ENCODE measurements at places on chromosomes 2 and 18.

DNA sequence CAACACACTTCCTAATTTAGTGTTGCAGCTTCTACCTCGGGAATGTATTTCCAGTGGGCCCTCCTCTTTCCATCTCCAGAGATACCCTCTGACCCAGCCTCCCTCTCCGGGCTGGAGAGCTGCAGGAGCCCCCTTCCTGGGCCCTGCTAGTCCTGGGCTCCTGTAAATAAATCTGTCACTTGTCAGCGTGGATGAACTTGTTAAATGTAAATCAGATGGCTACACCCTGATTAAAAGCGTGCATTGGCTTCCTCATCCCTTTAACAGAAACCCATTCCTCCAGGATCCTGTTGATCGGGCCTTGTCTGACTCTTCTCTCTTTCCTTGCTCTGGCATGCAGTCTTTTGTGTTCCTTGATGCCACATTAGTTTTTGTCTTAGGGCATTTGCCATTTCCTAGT lies 2.4 kb downstream of the ZNF236 start:
- DNase-seq = no peak

DNA sequence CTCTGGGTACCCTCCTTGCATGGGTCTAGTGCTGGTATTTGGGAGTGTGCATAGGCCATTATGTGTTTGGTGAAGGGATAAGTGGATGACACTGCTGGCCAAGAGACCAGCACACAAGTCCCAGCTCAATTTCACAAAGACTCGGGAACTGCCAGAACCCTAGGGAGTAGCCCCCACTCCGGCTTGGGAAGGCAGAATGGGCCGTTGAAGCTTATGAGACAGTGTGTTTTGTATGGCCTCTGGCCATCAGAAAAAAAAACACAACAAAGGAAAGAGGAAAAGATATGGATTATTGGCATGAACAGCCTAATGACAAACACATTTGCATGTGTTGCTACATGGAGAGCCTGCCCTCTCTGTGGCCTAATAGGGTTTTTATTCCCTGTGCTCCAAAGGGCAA lies 144.2 kb downstream of the TTC32 start:
- no peak for DNase-seq

- DNase-seq = no peak
These were observed 264.6 kb upstream of the STON1 start for GRCh38 chr2:48265169-48266030.

- no peak for DNase-seq
These were observed 10.2 kb downstream of the C18orf32 start for GRCh38 chr18:49476664-49477411.

- DNase-seq = no peak
These were observed 28.1 kb downstream of the SGPP2 start for GRCh38 chr2:222452422-222452950.

DNA sequence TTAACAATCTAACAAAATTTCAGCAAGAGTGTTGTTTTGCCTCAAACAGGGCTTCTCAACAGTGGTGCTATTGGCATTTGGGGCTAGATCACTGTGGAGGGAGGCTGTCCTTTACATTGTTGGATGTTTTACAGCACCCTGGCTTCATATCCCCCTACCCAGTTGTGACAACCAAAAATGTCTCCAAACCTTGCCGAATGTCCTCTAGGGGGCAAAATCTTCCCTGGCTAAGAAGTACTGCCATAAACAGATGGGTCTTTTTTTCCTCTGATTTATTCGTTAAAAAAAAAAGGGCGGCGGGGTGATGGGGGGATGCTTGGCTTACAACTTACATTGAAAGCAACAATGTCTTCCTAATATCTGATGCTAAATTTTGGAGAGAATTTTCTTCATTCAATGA lies 207.6 kb upstream of the CCDC150 start:
- no peak for DNase-seq

DNA sequence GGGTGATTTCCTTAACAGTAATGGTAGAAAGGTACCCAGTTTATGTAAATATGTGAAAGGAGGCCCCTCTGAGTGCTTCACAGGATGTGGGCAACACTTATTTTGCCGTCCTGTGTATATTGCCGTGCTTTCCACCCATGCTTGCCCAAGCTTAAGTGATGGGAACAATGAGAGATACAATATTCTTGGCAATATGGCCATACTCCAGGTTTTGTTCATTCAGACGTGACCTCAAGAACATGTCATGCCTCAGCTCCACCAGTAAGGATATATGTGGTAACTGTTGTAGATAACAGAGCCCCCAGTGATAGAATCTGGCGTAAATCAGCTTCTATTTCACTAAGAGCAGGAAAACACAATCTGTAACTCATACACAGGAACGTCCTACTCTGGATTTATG lies 318.7 kb downstream of the PTPRM start:
- no peak for DNase-seq

DNA sequence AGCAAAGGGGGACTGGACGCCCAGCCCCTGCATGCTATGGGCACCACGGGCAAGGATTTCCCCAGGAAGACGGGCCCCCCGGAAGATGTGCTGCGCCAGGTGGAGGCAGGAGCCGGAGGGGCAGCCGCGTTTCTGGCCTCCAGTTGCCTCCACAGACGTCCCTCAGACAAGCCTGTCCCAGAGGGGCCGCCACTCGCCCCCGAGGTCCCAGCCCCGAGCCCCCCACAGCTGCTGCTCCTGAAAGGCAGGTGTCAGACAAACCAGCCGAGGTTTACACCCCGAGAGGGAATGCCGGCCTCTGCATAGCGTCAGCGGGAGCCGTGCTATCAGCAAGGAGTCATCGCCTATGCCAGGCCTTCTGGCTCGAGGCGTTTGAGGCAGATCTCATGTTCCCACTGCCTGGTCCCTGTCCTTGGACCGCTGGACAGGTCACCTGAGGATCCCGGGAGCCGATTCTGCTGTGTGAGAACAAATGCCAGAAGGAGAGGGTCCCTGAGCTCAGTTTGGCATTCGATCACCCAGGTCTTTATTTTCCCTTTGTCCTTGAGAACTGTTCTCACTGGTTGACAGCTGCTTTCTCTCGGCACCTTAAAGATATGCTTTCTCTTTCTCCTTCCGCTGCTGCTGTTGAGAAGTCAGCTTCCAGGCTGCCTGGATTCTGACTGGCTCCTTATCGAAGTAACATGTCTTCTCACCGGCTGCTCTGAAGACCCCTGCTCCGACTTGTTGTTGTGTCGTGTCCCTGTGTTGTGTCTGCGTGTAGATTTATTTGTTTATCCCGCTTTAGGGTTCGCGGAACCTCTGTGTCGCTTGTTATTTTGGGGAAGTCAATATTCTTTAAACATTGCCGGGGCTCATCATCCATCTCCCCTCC lies 20.6 kb downstream of the CROCC2 start:
- DNase-seq = no peak

- DNase-seq = no peak
These were observed 67.1 kb downstream of the CYP26B1 start for GRCh38 chr2:72080286-72081145.

DNA sequence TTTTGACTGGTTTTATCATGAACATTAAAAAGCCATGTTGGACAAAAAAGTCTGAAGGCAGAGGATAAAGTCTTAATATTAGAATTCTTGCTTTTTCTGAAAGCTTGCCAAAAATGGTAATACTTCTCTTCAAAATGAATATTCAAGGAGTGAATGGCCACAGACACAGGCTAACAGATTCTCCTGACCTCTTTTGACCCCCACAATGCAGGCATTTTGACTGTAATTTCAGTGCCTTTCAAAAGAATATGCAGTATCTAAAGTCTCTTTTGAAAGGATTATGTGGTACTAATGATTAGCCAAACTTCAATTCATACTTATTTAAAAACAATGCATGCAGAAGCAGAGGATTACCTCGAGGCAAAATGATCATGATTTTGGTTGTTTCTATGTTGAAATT lies 557.8 kb upstream of the GCFC2 start:
- DNase-seq = no peak

- DNase-seq = no peak
These were observed 263.8 kb downstream of the RBM43 start for GRCh38 chr2:150997702-150998440.

GRCh38 chr2:38146907-38147307 lies 71.0 kb upstream of the CYP1B1 start:
- DNase-seq = no peak

DNA sequence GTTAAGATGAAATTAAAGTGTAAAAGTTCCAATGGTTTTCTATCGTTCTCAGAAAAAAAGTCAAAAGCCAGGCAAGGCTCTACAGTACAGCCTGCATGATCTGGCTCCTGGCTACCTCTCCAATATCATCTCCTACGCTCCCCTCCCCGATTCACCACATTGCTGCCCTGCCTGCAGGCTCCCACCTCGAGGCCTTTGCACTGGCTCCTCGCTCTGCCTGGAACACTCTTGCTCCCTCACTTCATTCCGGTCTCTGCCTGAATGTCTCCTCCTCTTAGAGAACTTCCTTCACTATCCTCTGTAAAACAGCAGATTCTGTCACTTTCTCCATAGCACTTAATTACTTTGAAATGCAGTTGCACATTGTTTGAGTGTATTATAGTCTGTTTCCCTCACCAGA lies 72.5 kb downstream of the KLF7 start:
- DNase-seq = no peak

DNA sequence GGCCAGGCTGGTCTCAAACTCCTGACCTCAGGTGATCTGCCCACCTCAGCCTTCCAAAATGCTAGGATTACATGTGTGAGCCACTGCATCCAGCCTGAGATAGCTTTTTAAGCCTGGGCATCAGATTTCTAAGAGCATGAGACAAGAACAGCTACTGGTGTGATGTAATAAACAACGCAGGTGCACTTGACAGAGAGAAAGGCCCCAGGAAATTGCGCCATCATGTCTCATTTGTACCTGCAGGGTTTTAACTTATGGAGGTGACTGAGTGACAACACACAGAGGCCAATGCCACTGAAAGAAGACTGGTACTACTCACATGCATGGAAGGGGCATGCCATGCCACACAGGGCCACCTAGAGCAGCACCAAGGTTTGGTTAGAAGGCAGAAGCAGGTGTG lies 209.4 kb downstream of the SP3 start:
- no peak for DNase-seq

GRCh38 chr18:6406075-6406909 lies 8.4 kb downstream of the L3MBTL4 start:
- no peak for DNase-seq

GRCh38 chr2:176793792-176794191 lies 418.8 kb upstream of the HNRNPA3 start:
- no peak for DNase-seq

DNA sequence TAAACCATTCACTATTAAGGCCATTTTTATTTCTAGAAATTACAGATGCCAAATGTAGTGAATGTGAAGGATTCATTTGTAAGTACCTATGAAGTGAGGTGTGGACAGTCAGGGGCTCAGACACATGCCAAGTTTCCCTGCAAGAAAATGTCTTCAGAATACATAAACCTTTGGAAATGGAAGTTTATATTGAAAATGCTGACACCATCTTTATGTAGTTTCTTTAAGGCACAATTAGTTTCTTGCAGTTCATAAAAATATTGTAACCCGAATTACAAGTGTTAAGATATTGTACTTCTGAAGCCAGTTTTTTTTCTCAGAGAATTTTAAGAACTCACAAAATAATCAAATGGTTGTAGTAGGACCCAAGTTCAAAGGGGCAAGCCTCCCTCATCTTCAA lies 66.1 kb upstream of the LYPD1 start:
- no peak for DNase-seq

- DNase-seq = no peak
These were observed 14.1 kb downstream of the MERTK start for GRCh38 chr2:111912547-111912946.

DNA sequence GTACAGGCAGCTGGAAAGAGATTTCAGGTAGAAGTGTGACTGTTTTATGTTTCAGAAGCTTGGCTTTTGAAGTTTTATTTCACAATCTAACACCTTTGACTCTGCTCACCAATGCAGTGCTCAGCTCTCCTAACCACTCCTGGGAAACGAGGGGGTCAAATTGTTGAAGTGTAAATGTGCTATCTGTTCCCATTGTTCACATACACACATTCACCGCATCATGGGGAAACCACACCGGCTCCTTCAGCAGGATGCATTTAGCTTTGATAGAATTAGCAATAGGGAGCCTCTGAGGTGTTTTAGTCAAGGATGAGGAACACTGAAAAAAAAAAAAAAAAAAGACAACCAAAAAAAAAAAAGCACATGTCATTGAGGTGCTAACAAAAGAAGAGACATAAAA lies 13.4 kb upstream of the DLGAP1 start:
- DNase-seq = no peak

DNA sequence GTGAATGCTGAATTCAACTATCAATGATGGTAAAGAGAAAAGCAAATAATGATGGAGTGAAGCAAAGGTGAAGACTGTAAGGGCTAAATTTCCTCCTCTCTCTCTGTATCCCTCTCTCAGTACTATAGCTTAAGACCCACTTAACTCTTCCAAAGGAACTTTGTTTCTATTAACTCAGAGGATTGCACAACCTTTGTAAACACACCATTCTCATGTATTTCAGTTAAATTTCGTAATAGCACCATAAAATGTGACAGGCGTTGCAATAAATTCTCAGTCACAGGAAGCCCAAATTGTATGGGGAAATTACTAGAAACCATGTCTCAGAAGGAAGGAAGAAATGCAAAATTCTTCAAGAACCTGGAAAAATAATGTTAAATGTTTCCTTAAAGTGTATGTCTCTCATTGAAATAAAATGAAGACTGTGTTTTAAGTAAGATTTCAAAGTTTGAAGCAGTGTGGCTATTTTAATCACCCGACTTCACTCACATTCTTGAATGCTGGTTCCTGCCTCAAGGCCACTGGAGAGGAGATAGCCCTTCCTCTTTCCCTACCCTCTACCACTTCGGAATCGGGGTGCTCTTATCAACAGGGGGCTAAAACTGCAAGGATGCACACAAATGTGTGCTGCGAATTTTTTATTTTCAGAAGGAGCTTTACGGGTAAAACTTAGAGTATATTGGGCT lies 112.1 kb downstream of the FTCDNL1 start:
- DNase-seq = no peak

DNA sequence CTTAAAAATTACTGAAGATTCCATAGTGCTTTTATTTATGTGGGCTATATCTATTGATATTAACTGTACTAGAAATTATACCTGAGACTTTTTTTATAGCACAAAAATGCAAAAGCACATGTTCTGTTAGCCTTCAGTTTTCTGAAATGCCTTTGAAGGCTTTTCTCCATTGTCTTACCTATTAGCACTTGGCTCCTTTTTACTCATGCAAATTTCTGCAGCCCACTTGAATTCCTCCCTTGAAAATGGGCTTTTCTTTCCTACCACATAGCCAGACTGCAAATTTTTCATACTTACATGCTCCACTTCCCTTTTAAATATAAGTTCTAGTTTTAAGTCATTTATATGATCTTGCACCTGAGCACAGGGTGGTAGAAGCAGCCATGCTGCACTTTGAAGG lies 453.0 kb upstream of the TRIB2 start:
- DNase-seq = no peak

DNA sequence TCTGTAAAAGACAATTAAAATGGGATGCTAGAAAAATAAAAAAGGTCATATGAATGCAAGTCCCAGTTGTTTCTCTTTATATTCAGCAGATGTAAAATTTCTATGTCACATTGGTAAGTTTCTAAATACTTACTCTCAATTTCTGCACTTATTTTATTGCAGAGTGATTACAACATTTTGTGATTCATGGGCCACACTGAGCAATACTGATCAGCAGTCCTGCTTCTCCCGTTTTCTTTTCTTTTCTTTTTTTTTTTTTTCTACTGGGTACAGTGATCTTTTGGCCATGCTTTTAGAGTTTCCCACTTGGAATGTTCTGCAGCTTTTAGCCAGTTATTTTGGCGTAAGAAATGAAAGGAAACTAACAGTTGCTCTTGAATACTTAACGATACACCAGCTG lies 38.8 kb downstream of the LIMS1 start:
- no peak for DNase-seq

- DNase-seq = no peak
These were observed 609.1 kb upstream of the SYT4 start for GRCh38 chr18:43886341-43886740.

Data from stimulated activated CD8-positive, alpha-beta memory T cell treated with anti-CD3 and anti-CD28 coated beads, Interleukin-7, amount 100 ng/mL, for 1 hour (primary cell).